A172 (cell line): ENCODE measurements at places on chromosomes 1 and 21. TPM values are rescaled to one million over a fixed set of nuclear protein-coding genes. Genes with fewer than 3 reads are reported as not detected.

The NBPF10 gene
- 0.62 and 2.0 TPM in 2 replicates for total RNA-seq

DNA sequence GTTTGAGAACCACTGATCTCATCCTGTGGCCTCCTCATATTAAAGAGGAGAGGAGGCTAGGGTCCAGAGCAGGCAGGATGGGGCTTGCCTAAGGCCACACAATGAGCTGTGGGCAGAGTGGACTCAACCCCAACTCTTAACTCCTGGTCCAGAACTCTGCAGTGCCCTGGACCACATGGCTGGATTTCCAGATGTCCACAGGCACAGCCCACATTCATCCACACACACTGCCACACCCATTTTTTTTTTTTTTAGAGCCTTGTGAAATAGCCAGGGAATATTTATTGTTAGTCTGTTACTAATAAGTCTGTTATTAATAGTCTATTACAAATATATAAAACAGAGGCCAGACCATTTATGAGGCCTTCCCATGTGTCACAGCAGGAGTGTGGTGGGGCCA, 192.2 kb downstream of the TRABD2B start:
- no peak for DNase-seq

GRCh38 chr21:14012409-14012808, 198.3 kb downstream of the LIPI start:
- DNase-seq, result no peak

The IL10RB gene
- total RNA-seq, result 64.9 and 67.7 TPM in 2 replicates

The TNFRSF9 gene
- 0.95 and 2.2 TPM in 2 replicates for total RNA-seq

The TNNT2 gene
- 0.45 and 2.9 TPM in 2 replicates for total RNA-seq

DNA sequence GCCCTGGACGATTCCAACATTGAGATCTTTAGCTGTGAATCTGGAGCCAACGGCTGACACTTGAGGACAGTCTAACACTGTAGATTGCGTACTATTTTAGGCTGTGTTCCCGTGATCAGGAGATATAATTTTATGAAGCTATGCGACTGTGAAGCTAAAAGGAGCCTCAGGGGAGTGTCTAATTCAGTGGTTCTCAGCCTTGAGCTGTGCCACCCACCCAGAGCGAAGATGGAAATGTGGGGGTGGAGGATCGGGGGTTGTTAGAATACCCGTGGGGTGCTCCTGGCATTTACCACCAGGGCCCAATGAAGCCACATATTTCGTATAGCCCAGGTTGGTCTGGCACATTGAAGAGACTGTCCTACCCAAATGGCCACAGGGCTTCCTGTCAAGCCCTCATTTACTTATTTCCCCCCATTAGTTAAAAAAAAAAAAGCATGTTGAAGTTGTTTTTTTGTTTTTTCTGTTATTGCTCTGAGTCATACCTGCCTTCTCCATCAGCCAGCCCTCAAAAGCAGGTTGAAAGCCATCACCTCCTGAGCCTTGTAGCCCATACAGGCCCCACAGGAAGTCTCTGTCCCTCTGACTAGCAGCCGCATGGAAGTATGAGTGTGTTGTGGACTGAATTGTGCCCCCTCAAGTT, 141.7 kb downstream of the GALNT2 start:
- DNase-seq, result no peak

GRCh38 chr1:224621813-224622682, 5.9 kb downstream of the CNIH3 start:
- DNase-seq, result no peak

The GCSAML gene
- total RNA-seq, result 0.10 TPM in 1 of 2 replicates, not detected in the other

GRCh38 chr1:19596065-19596713, 47.9 kb upstream of the NBL1 start:
- DNase-seq, result no peak

GRCh38 chr1:177208920-177209319, 38.2 kb downstream of the BRINP2 start:
- DNase-seq, result no peak

The ECE1 gene
- total RNA-seq, result 65.8 and 66.3 TPM in 2 replicates

The C1orf53 gene
- 21.2 and 34.3 TPM in 2 replicates for total RNA-seq

DNA sequence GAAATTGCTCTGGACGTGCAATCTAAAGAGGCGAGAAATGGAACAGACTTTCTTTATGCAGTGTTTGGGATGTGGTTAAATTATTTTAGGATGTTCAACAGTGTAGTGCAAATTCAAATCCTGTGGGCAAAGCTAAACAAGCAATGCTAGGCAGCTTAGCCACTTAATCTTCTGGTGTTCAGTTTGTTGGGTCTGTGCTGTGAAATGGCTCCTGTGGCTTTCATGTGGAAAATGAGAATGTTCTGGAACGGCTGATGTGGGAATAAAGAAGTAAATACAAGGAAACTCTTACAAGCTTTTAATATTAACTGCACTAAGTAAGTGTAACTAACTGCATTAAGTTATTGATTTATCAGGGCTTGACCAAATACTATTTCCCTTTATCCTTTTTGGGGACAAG, 766.6 kb downstream of the ADGRL2 start:
- no peak for DNase-seq

- DNase-seq, result peak; percentile 32
Observed at GRCh38 chr1:119947468-119947867, 51.2 kb upstream of the ADAM30 start.

The ANKRD65 gene
- 0.12 TPM in 1 of 2 replicates, not detected in the other for total RNA-seq

GRCh38 chr1:178220094-178220493, 126.2 kb downstream of the RASAL2 start:
- DNase-seq, result no peak

DNA sequence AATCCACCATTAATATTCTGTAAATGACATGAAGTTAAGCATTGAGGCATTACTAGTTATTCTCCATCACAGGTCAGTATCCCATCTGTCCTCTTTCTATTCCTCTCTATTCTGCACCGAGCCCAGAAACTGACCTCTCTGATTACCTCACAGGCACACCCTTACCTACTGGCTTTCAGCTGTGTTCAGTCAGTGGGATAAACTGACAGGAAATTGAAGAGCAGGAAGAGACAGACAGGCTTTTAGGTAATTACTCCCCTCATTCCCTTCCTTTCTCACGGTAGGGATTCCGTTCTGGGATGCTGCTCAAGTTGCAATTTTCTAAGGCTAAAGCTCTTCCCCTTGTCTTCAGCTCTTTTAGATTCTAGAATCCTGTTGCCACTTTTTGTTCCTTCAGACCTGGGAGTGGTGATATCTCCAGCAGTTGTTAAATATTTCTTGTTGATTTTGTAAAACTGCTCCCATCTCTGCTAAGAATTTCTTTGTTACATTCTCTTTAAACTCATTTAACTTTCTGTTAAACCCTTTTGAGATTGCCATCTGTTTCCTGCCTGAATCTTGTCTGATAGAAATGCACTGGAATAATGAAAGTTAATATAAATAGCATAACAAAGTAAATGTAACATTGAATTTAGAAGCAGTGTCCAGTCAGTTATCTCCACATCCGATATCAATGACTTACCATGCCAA, 1063.4 kb downstream of the PLA2G4A start:
- DNase-seq, result no peak

- no peak for DNase-seq
Observed at GRCh38 chr1:157782931-157783330, 6.0 kb upstream of the FCRL2 start.
